ENCODE measurements at places on chromosomes 7 and 10.

GRCh38 chr7:92684274-92684673 lies 94.1 kb upstream of the FAM133B start:
- no peak for DNase-seq

DNA sequence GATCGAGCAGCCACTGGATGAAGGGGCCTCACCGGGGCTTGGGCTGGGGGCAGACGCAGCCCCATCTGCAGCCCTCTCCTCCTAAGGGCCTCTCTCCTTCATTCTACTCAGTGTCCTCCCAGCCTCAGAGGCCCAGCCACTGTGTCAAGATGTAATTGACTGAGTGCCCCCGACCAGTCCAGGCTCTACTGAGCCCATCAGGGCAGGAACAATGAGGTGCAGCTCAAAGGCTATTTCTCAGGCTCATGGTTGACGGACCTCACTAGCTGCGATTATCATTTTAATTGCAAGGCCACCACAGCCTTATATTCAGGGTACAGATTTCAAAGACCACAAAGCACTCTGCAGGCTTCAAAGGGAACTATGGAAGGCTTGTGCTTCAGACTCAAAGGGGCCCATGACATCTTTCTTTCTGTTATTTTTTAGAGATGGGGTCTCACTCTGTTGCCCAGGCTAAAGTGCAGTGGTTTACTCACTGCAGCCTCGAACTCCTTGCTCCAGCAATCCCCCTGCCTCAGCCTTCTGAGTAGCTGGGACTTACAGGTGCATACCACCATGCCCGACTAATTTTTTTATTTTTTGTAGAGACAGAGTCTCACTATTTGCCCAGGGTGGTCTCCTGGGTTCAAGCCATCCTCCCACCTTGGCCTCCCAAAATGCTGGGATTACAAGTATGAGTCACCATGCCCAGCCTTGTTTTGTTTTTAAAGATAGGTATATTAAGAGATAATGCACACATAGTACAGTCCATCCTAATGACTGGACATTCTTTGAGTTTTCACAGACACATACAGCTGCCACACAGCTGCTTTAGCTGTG lies 23.7 kb downstream of the SLC29A3 start:
- no peak for DNase-seq

DNA sequence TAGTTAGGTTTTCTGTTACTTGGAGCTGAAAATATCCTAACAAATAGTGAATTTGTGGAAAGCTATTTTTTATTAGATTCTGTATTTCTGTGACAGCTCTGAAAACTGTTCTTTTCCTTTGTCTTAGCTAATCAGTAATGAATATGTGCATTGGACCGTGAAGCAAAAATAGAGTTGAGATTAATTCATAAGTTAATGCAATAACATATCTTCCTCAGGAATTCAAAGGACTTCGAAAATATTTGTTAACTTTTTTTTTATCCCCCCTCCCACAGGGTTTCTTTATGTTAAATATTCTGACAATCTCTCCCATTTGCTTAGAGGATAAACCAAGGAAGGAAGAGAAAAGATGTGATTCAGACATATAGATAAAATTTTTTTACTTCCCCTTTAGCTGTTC lies 101.4 kb downstream of the PODXL start:
- no peak for DNase-seq

DNA sequence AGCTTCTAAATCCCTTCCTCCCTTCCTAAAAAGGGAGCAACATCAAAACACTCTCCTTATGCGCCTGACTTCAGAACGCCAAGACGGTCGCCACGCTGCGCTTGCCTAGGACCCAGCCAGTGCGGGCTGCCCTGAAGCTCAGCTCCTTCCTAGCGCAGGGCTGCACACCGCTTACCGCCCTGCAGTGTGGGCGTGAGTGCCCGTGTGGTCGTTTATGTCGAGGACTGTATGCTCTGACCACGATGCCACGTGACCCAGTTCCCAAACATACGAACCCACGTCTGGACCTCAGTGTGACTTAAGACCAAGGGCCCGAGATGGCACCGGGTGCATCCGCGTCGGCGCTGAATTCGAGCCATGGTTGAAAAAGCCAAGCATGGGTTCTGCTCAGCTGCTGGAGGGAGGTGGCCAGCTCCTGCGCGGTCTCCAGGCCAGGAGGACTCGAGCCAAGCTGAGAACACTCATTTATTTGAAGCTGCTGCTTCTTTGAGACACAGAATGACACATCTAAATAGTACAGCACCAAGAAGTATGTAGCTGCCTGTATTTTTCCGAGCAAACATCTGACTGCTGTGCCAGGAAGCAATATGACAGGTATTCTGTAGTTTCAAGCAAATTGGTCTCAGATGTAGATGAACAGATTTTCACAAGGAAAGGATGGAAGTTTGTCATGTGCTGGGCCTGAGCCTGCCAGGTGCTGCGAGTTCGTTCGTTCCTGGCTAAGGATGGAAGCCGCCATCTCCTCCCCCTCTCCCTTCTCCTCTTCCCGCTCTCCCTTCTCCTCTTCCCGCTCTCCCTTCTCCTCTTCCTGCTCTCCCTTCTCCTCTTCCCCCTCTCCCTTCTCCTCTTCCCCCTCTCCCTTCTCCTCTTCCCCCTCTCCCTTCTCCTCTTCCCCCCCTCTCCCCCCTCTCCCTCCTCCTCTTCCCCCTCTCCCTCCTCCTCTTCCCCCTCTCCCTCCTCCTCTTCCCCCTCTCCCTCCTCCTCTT lies 184.7 kb downstream of the EBF3 start:
- no peak for DNase-seq

DNA sequence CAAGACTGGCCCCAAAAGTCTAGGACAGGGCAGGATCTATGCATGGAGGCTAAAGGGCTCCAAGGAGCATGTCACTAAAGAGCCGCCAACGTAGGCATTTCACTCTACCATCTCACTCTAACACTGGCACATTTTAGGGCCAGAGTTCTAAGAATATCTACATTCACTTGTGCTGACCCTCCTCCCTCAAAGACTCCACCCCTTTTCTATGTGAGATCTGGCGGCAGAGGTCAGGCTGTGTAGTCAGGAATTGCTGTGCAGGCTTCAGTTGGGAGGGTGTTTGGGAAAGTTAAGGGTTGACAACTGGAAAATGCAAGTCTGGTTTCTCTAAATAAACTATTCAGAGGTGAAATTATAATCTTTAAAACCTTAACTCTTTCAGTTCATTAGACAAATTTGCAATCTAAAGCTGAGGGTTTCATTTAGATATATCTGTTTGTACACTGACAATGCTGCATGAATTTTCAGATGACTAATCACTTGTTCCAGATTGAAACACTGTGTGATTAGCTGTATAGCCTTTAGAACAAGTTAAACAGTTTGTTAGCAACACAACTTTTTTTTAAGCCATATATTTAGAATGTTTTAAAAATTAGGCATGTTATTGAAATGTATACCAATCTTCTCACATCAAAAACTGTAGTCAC lies 18.2 kb downstream of the LMOD2 start:
- no peak for DNase-seq

- DNase-seq: no peak
Observed at GRCh38 chr7:30735631-30736030, 16.3 kb upstream of the INMT start.

DNA sequence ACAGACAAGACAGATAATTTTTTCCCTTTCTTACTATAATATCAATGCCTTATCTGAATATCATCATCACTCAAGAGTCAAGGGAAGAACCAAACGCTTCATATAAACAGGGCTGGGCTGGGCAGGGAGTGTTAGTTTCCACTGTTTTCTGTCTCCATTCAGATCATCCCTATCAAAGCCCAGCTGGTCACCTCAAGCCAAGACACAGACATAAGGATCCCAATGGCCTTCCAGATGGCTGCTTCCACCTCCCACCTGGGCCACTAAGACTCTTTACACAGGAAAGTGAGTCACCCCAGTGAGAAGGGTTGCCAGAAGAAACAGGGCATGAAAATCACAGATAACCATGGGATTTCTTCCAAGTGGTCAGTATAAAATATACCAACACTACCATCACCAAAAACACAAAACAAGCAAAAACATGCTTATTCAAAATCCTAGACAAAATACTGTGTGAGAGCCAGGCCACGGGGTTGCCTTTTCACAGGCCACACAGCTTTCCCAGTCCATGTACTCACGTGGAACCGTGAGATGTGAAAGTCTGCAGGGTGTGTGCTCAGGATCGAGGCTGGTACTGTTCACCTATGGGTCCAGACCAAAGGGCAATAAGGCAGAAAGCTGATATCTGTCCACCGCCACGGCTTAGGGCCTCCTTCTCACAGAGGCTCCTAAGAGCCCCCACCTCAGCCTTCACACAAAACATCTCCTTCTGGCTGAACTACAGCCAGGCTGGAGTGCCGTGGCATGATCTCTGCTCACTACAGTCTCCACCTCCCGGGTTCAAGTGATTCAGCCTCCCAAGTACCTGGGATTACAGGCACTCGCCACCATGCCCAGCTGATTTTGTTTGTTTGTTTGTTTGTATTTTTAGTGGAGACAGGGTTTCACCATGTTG lies 5.7 kb downstream of the PRSS1 start:
- no peak for DNase-seq

DNA sequence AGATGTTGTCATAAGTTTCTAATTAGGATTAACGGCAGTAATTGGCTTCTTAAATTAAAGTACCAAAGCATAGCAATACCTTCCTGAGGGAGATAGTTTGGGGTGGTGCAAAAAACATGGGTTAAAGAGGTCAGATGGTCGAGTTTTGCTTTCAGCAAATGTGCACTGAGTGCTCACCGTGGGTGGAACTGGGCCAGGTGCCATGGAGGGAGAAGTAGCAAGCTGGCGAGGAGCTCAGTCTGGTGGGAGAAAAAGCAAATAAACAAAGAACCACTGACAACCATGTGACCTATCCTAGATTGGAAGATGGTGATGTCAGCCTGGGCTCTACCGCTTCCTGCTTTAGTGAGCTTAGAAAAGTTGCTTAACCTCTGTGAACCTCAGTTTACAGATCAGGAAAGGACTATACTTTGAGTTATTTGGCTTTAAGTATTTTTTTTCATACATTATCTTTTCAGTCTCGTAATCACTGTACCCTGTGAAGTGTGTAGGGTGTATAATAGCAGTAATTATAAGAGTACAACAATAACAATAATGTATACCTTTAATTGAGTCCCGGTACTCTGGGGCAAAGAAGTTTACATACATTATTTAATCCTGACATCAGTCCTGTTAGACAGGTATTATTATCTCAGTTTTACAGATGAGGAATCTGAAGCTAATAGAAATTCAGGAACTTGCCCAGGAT lies 69.0 kb upstream of the PDCD4 start:
- DNase-seq: peak; percentile 12

DNA sequence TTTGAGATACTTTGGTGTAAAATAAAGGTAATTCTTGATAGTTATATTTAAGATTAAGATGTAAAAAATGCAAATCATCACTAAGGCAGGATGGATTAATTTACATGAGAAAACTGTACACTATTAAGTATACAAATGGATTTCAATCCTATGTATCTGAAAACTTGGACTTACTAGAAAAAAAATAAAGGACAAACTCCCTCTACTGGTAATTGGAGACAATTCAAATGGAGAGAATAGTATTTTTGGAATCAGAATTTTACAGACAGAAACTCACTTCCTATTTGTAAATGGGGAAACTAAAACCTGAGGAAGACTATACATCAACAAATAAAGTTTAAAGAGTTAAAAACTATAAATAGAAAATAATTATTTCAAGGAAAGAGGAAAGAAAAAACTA lies 62.6 kb downstream of the CUL2 start:
- no peak for DNase-seq

DNA sequence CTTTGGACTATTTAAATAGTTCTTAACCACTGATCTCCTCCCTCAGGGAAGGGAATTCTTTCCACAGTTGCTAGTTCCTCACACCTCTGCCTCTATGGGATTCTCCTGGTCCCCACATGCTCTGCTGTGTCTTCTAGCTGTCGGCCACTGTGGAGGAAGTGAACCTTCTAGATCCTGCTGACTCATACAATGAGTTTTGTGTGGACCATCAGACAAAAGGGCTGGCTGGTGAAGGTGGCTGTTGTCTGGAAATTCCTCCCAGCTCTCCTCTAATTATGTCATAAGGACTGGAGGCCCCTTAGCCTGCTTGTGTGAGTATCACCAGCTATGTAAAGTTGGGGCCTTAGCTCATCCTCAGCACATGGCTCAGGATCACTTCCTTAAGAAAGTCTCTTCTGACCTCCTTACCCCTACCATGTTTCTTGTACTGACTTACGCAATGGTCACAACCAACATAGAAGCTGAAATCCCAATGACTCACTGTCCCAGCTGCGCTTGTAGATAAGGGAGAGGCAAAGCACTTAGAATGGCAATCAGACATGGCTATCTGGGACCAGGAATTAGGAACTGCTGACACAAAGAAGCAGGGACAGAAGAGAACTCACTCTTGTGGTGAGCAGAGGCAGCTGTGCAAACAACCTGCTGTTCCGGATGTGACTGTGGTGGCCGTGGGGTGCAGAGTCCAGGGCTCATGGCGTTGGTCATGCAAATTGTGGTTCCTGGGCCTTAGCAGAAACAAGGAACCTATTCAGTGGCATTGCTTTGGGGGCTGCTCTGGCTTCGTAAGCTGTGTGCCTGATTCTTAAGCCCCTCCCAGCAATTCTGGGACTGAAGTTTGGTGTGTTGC lies 2.5 kb upstream of the MACC1 start:
- no peak for DNase-seq

DNA sequence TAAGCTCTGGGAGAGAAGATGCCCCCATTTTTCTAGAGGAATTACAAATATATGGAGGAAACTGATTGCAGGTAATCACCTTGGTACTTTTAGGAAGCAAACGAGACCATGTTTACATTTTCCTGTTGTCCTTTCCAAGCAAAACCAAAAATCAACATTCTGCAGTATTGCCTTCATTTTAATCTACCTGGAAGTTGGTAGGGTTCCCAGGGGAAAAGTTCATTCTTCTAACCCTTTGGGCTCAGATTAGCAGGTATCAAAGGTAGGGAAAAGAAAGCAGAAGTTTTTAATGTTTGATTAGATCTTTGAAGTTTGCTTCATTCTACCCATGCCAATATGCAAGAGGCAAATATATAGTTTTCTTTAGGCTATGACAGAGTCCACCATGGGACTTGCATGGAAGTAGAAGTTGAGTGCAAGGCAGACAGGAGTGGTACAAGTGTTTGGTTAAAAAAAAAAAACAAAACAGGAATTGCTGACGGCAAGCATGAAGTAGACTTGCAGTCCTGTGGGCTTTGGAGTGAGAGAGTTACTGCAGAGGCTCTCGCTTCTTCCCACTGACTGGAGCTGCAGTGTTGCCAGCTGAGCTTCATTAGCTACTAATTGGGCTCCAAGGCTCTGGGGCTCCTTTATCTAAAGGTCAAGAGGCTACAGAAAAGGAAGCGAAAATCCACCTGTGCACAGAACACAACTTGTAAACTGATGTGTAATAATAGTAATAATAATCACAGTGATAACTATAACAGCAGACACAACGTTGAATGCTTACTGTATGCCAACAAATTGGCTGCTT lies 28.9 kb upstream of the ASAH2 start:
- no peak for DNase-seq

- no peak for DNase-seq
Observed at GRCh38 chr10:81179805-81180452, 642.2 kb downstream of the SH2D4B start.

DNA sequence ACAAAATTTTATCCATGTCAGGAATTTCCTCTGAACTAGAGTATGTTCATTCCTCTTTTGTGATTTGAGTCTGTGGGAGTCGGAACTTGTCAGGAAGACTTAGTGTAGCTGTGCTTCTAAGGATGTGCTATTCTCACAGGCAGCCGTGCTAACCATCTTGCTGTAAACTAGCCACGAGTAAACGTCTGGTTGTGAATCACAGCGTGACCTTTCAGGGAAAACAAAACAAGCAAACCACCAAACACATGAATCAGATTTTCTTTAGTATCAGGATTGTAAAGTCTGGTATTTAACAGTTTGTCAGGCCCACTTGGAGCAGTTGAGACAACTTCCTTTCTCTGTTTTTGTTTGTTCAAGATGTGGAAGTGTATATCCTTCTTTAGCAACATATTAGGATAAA lies 32.0 kb downstream of the AUTS2 start:
- DNase-seq: no peak

- DNase-seq: no peak
Observed at GRCh38 chr10:22443175-22443901, 98.0 kb downstream of the SPAG6 start.

All from stimulated activated CD4-positive, alpha-beta T cell treated with anti-CD3 and anti-CD28 coated beads, Interleukin-4, amount 100 ng/mL, for 1 hour (primary cell).